ENCODE measurements at places on chromosomes 6 and 20.

- no peak for DNase-seq
Observed at GRCh38 chr20:33785503-33785902, 25.6 kb upstream of the CHMP4B start.

DNA sequence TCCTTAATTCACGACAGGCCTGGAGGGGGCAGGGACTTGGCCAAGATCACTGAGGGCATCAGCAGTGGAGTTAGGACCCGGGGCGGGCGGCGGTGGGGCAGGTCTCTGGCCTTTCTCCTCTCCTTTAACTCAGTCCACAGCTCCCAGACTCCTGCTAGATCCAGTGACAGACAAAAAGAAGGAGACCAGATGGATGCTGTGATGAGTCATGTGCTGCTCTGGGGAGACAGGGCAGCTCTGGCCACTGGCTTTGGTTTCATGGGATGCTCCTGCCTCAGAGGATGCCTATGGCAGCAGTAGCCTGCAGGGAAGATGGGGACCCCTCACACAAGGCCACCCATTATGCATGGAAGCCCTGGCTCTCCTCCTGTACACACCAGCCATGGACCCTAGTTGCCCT lies 20.5 kb downstream of the EPB41L1 start:
- DNase-seq, result no peak

DNA sequence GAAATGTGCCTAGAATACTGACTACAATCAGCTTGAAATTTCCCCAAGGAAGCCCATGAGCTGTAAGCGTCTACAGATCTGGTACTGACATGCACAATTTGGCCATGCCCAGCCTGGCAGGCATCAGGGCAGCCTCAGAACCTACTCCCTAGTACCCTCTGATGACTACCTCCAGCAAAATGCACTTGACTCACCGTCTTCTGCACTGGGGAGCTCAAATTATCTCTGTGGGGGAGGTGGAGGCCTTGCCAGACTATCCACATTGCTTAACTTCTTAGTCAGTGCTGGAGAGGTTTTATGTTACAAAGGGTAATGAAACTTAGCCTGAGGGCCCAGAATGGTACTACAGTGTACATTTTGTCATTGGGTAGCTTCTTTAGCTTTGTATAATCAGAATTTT lies 126.0 kb upstream of the ADGRF1 start:
- no peak for DNase-seq

GRCh38 chr20:59678288-59678687 lies 73.9 kb downstream of the PHACTR3 start:
- no peak for DNase-seq
